ENCODE measurements at places on chromosomes 12 and 14.

DNA sequence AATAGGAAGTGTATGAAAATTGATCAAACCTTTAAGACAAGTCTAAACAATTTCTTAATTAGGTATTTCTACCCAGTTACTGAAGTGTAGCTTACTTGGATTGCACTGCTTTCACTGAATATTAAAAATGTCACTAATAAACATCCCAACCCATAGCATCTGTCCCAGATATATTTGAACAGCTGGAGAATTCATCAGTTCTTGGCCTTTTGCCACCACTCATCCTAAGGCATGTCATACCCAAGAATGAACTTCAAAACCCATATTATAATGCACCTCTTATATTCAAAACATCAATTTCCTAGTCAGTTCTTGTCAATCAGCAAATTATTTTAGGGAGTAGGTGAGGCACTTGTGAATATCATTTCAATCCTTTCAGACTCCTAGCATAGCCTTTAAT lies 392.3 kb downstream of the PAWR start:
- DNase-seq: no peak

GRCh38 chr12:88509851-88510250 lies 70.4 kb downstream of the KITLG start:
- no peak for DNase-seq

- DNase-seq: no peak
Measured at GRCh38 chr14:90760078-90760444, 56.2 kb downstream of the TTC7B start.

DNA sequence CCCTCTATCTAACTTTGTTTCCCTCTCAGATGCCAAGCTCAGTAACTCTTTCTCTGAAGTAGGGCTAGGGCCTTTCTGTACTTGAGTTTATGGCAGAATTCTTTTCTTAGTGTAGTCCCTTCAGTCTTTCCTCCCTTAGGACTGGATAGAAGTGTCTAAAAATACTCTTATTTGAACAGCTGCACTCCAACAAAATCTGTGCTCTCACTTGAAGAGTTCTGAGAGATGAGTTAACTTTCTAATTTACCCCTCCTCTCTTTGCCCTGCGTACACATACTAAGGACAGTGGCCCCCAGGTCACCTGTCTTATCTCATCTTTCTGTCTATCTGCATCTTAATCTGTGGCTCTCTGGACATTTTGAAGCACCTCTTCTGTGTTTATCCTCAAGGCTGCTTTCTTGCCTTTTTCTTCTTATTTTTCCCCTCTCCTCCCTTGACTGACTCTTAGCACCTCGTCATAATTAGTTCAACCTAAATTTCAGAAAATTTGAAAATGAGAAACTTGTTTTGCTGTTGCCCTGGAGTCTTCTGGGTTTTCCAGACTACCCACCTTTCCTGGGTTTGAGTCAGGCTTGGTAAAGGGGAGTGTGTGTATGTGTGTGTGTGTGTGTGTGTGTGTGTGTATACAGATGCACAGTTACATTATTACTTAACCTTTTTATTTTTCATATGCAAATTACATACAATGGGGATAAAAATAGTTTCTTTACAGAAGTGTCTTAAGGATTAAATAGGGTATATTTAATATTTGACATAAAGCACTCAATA lies 23.9 kb downstream of the NCKAP1L start:
- no peak for DNase-seq

DNA sequence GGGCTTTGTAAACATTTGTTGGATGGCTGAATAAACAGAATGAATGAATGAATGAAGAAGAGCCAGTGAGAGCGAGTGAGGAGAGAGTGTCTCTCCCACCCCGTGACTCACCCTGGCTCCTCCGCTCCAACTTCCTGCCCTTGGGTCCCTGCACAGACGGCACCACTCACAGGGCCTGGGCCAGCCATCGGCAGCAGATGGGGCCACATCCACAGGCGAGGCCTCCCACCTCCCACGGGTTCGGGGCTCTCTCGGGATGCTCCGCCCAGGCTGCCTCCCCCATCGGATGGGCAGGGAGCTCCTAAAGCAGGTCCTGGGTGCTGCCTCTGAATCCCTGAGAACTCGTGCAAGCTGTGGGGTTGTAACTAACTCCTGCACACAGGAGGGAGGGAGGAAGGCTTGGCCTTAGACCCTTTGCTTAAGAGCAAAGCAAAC lies 41.3 kb downstream of the CCNK start:
- no peak for DNase-seq

DNA sequence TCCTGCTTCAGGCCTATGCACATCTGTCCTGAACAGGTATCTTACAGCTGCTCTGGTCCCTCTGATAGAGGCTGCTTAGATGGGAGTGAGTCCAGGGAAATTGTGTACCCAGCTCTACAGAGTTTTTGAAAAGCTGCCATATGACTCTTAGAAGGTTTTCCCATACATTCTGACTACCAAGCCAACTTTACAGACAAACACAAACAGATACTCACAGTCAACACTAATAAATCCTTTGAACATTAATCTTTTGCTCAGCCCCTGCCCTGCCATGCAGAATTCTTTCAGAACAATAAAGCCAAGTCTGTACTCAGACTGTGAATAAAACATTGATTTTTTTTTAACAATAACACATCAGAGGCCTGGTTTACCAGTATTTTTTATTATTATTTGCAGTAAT lies 21.4 kb upstream of the RASSF8 start:
- no peak for DNase-seq
